ENCODE measurements at places on chromosomes 13 and 19. TPM values are rescaled to one million over a fixed set of nuclear protein-coding genes. Genes with fewer than 3 reads are reported as not detected.

THSD1 gene
- 4.8 TPM for total RNA-seq

DNA sequence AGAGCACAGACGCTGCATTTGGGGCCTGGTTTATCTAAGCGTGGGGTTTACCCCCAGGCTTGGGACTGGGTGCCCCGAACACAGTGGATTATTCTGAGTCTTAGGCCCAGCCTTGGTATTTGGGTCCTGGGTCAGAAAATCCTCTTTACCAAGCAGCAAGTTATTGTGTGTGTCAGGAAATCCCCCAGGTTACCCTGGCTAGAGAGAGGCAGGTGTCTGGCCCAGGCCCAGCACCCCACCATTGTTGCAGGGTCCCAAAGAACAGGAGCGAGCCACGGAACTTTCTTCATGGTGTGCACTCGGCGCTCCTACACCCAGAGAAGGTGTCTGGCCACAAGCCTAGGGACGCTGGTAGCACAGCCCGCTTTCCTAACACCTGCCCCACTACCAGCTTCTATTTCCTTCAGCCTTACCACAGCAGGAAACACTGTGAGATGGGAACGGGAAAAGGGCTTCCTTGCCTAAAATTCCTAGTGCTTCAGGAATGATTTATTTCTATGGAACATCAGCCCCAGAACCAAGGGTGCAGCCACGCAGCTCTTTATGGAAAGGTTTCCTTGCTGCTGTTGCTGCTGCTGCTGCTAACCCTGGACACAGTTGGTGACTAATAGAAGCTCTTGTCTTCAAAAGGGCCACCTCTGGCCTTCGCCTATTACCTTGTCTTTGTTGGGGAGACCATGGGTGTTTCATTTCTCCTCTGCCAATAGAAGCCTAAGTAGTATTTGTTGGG is 7.4 kb upstream of the CDX2 start:
- DNase-seq = no peak
- no peak overlapping the region for H3K4me3 ChIP-seq
- H3K36me3 ChIP-seq = no peaks in the 10 kb centered on the region
- peaks cover 8% of the 10 kb centered on the region for H3K27me3 ChIP-seq
- H3K4me1 ChIP-seq = peaks cover 11% of the 10 kb centered on the region
- no peak overlapping the region for H3K27ac ChIP-seq

GRCh38 chr13:45194081-45194939 is 6.5 kb downstream of the KCTD4 start:
- H3K4me3 ChIP-seq = no peak overlapping the region
- no peak overlapping the region for H3K27ac ChIP-seq
- H3K27me3 ChIP-seq = no peaks in the 10 kb centered on the region
- peaks cover 6% of the 10 kb centered on the region for H3K4me1 ChIP-seq
- DNase-seq = no peak
- H3K36me3 ChIP-seq = no peaks in the 10 kb centered on the region

- H3K27me3 ChIP-seq = no peaks in the 10 kb centered on the region
- H3K4me1 ChIP-seq = no peaks in the 10 kb centered on the region
- no peak overlapping the region for H3K27ac ChIP-seq
- DNase-seq = no peak
- H3K36me3 ChIP-seq = no peaks in the 10 kb centered on the region
- H3K4me3 ChIP-seq = no peak overlapping the region
These were observed 367.9 kb downstream of the LIG4 start for GRCh38 chr13:107847406-107847805.

- peaks cover 12% of the 10 kb centered on the region for H3K4me1 ChIP-seq
- H3K27ac ChIP-seq = no peak overlapping the region
- DNase-seq = no peak
- no peaks in the 10 kb centered on the region for H3K27me3 ChIP-seq
- no peaks in the 10 kb centered on the region for H3K36me3 ChIP-seq
- no peak overlapping the region for H3K4me3 ChIP-seq
These were observed 16.6 kb downstream of the SIGLEC8 start for GRCh38 chr19:51441410-51442390.

GRCh38 chr19:9144920-9145319 is 4.7 kb downstream of the ZNF317 start:
- H3K4me1 ChIP-seq = peaks cover 11% of the 10 kb centered on the region
- H3K27ac ChIP-seq = no peak overlapping the region
- H3K36me3 ChIP-seq = peaks cover 53% of the 10 kb centered on the region
- no peak for DNase-seq

DNA sequence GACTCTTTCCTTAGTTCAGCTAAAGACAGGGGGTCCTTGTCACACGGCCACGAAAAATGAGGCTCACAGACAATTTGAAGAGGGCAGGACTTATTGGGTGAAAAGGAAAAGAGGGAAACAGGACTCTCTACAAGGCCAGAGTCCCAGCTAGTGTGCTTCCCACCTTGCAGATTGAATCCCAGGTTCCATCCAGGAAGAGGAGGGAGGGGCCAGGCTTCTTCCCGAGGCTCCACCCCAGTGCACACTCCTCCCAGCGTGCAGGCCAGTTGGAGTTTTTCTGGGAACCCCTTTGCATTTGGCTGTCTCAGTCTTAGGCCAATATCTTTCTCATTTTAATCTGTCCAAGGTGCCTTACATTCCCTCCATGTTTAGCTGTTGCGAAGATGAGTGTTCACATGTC is 106.8 kb downstream of the DNAJC3 start:
- H3K4me1 ChIP-seq = peaks cover 13% of the 10 kb centered on the region
- no peak for DNase-seq
- no peak overlapping the region for H3K27ac ChIP-seq
- no peaks in the 10 kb centered on the region for H3K36me3 ChIP-seq

GRCh38 chr13:114019367-114019766 is 45.5 kb upstream of the C13orf46 start:
- no peak for DNase-seq
- H3K36me3 ChIP-seq = peaks cover 94% of the 10 kb centered on the region
- no peak overlapping the region for H3K27ac ChIP-seq
- H3K4me1 ChIP-seq = peaks cover 17% of the 10 kb centered on the region

DNA sequence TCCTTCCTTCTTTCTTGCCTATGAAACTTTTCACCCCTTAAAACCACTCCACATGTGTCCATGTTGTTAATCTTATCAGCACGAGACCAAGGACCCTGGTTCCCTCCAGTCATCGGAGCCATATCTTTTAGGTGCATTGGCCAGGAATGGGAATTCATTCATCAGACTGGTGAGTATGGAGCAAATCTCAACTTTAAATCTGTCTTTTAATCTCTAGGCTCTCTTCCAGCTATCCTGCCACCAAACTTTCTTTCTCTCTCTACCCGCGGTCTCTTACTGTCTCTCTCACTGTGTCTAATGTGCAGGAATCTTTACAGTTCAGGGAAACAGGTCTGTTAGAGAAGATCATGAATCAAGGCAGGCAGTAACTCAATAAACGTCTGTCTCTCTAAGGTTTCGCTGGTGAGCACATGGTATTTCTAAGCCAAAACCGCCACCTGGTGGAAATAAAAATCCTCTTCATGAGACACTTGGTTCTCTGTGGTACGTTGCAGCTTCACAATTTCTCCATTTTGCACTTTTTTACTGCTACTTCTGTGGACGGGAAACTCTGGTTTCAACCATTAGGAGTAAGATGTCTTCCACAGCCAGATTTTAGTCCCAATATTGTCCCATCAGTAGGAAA is 16.1 kb downstream of the LGALS16 start:
- H3K4me3 ChIP-seq = no peak overlapping the region
- H3K4me1 ChIP-seq = no peaks in the 10 kb centered on the region
- no peaks in the 10 kb centered on the region for H3K27me3 ChIP-seq
- no peak overlapping the region for H3K27ac ChIP-seq

DNA sequence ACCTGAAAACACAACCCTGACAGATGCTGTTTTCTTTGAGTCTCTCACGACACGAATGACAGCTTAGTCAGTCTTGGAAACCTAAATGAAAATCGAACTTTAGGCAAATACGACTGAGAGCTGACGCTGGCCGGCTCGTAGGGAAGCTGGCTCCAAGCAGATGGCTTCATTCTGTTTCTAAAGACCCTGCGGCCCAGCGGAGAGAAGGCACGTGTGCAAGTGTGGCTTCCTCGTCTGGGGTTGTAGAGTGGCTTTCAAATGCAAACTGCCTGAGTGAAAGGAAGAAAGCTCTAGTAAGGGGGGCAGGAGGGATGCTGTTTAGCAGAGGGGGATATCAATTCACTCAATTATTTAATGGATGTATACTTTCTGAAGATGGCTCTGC is 26.1 kb upstream of the TIMM44 start:
- H3K4me1 ChIP-seq = no peaks in the 10 kb centered on the region
- peaks cover 34% of the 10 kb centered on the region for H3K36me3 ChIP-seq
- no peak overlapping the region for H3K27ac ChIP-seq

DNA sequence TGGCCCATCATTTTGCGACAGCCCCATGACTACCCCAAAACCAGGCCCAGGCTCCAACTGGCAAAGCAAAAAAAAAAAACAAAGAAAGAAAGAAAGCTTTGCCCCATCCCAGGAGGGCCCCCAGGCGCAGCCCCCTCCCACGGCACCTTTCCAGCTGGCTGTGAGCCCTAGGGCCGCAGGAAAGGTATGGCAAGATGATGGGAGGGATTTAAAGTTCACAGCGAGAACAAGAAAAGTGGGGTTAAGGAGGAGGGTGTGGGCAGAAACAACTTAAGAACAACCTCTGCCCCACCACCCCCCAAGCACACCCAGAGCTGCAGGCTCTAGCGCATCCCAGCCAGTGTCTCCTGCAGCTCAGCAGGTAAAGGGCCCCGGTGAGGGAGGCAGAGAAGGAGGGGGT is at the start of gene CYP2F1:
Gene CYP2F1, plus strand, starts transcription at position 301 of the 400 bp plus-strand sequence. CDS start 1,757 bp downstream, outside the sequence.
- peaks cover 6% of the 10 kb centered on the region for H3K4me1 ChIP-seq
- peaks cover 10% of the 10 kb centered on the region for H3K27me3 ChIP-seq
- DNase-seq = no peak
- peak within 1 kb of the TSS; percentile 67 for H3K27ac ChIP-seq
- H3K4me3 ChIP-seq = no peak within 1 kb of the TSS
- H3K36me3 ChIP-seq = no peaks in the 10 kb centered on the region

DNA sequence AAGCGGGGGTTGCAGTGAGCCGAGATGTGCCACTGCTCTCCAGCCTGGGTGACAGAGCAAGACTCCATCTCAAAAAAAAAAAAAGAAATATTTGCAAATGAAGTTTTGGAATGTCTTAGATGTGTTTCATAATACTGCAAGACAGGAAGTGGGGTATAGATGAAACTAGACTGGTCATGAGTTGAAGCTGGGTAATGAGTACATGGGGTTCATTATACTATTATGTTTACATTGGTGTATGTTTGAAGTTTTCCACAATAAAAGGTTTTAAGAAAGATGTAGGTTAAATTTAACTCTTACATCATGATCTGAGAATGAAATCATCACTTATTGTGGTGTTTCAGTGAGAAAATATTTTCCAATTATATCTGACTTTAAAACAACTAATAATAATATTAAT is 19.0 kb downstream of the FNDC3A start:
- peaks cover 5% of the 10 kb centered on the region for H3K36me3 ChIP-seq
- no peaks in the 10 kb centered on the region for H3K27me3 ChIP-seq
- H3K27ac ChIP-seq = no peak overlapping the region
- H3K4me1 ChIP-seq = no peaks in the 10 kb centered on the region

EPSTI1 gene
- total RNA-seq = 1.1 TPM

DNA sequence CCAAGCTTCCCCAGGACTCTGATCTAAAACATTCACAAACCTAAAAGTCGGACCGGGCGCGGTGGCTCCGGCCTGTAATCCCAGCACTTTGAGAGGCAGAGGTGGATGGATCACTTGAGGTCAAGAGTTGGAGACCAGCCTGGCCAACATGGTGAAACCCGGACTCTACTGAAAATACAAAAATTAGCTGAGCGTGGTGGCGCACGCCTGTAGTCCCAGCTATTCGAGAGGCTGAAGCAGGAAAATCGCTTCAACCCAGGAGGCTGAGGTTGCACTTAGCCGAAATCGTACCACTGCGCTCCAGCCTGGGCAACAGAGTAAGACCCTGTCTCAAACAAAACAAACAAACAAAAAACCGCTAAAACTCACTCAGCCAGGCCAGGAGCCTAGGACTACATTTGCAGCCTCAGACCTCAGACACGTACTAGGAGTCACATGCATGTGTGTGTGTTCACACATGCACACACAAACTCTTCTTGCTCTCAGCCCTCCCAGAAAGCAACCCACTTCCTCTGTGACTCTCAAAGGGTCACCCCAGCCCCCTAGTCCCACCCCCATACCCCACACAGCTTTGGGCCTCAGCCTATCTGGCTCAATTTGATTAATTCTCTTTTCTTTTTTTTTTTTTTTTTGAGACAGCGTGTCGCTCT is 704 bp upstream of the NOTCH3 start:
- no peaks in the 10 kb centered on the region for H3K36me3 ChIP-seq
- peak overlapping the region; percentile 97 for H3K27ac ChIP-seq
- peak overlapping the region; percentile 80 for H3K4me3 ChIP-seq
- no peaks in the 10 kb centered on the region for H3K27me3 ChIP-seq

DNA sequence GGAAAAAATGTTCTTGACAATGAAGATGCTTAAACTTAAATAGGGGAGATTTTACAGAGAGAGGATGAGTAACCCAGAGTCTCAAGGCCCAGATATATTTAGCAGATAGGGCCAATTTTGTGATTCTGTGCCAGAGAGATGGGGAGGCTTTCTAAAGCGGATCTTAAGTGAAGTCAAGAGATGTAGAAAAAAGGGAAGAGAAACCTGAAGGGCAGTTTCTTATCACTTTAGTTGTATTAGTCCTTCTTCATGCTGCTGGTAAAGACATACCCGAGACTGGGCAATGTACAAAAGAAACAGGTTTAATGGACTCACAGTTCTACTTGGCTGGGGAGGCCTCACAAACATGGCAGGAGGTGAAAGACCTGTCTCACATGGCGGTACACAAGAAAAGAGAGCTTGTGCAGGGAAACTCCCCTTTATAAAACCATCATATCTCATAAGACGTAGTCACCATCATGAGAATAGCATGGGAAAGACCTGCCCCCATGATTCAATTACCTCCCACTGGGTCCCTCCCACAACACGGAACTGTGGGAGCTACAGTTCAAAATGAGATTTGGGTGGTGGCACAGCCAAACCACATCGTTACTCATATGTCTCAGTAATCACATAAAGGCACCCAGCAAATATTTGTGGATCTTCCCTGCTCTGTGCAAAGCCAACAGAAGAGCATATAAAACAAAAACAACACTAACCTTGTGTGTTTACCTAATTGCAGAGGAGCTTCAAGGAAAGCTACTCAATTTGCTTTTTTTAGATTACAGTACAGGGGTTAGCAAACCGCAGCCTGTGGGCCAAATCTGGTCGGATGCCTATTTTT is 102.6 kb upstream of the MYCBP2 start:
- no peak for DNase-seq
- H3K27ac ChIP-seq = no peak overlapping the region
- no peaks in the 10 kb centered on the region for H3K36me3 ChIP-seq

- H3K27me3 ChIP-seq = no peaks in the 10 kb centered on the region
- DNase-seq = no peak
- no peaks in the 10 kb centered on the region for H3K36me3 ChIP-seq
- peaks cover 23% of the 10 kb centered on the region for H3K4me1 ChIP-seq
These were observed 82.6 kb downstream of the PCDH9 start for GRCh38 chr13:67147342-67148133.

IGFL2 gene
- total RNA-seq = not detected
